Activated CD4-positive, alpha-beta T cell treated with anti-CD3 and anti-CD28 coated beads for 1 hour (primary cell): ENCODE measurements at places on chromosomes 3 and 15.

DNA sequence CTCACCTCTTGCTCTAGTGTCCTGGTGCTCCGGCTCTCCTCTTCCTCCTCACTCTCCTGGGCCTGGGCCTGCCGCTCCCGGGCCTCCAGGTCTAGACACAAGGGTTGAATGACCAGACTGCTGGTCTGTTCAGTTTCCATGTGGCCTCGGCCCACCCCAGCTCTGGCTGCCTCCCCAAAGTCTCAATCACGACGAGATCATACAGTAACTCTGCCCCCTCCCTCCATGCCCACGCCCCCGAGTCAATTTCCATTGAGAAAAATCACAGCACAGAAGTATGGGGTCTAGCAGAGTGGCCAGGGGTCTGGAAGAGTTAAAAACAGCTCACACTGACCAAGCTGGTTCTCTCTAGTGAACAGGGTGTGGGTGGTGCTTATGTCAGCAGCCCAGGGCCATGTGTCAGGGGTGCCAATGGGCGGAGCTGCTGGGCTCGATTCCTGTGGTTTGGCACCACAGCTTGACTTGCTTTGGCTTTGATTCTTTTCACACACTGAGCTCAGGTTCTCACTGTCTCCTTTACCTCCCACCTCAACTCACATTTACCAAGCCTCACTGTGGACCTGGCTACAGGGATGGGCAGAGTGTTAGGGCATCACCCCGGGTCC, 6.9 kb downstream of the C15orf62 start:
- DNase-seq: no peak

GRCh38 chr3:193796089-193796488, 203.1 kb downstream of the OPA1 start:
- DNase-seq: no peak

DNA sequence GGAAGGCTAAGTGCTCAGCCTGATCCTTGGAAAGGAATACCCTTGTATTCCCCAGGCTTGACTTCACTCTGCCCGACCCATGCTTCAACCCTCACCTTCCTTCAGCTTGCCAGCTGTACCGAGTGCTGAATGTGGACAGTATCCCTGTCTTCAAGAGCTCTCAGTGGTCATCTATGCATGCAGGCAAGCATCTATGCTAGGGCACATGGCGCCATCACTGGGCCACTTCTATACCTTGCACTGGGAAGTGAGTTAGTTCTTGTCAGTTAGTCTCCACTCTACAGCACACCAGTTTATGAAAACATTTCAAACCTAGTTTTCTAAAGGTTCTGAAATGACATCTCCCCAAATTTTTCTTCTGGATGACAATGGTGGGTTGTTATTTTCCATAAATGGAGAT, 82.0 kb upstream of the MYRIP start:
- no peak for DNase-seq

GRCh38 chr15:33126559-33127290, 67.8 kb downstream of the FMN1 start:
- DNase-seq: peak; percentile 43

DNA sequence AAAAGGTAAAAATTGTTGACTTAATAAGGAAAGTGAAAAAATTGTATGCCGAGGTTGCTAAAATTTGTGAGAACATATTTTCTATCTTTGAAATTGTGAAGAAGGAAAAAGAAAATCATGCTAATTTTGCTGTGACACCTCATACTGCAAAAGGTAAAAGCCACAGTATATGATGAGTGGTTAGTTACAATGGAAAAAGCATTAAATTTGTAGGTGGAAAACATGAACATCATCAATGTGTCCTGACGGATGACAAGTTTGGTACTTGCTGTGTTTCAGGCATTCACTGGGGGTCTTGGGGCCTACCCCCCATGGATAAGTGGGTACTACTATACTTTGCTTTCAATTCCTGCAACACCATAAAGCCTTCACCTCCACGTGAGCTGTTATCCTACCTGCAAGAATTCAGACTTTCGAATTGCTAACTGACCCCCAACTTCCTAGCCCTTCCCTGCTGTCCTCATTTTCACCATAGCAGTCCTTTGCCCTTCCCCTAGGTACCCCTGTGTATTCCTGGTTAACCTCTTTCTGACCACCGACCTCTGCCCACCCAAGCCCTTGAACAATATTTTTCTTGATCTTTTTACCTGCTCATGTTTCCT, 62.4 kb downstream of the RAB7A start:
- DNase-seq: no peak

DNA sequence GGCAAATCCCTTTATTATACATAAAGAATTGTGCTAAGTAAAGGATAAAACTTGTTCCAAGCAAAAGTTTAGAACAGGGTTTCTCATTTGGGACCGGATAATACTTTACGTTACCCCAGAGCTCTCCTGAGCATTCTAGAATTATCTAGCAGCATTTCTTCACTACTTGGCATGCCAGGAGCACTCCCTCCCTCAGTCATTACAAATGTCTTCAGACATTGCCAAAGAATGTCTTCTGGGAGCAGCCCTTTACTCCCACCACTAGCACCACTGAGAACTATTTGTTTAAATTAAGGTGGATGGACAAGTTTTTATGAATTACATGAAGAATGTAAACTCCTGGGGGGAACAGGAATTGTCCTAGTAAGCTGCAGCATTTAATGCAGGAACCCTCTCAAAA, 516.4 kb downstream of the GBE1 start:
- no peak for DNase-seq

GRCh38 chr15:28947221-28947674, 61.5 kb downstream of the APBA2 start:
- DNase-seq: no peak

- DNase-seq: peak; percentile 55
Observed at GRCh38 chr3:71064291-71064955, 519.1 kb downstream of the FOXP1 start.

- DNase-seq: no peak
Observed at GRCh38 chr3:149590691-149591441, 67.0 kb downstream of the WWTR1 start.

- DNase-seq: no peak
Observed at GRCh38 chr15:81312790-81313543, 11.0 kb downstream of the STARD5 start.

DNA sequence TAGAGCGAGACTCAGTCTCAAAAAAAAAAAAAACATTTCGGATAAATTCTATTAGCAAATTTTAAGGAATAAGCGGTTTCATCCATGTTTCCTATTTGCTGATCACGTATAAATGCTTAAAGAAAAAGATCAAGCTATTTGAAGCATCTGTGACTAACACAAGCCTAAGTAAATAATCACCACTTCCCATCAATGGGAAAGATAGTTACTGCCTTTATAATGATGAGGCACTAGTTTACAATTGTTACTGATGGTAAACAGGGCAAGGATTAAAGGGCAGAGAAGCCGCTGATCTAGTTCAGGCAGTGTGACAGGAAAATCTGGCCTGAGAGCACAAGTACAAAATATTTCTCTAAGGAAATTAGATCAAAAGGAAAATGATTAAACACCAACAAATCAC, 13.7 kb downstream of the CLPX start:
- DNase-seq: no peak

- no peak for DNase-seq
Observed at GRCh38 chr3:104606812-104607211, 759.9 kb upstream of the ALCAM start.

GRCh38 chr15:89399238-89400115, 64.9 kb upstream of the POLG start:
- no peak for DNase-seq

DNA sequence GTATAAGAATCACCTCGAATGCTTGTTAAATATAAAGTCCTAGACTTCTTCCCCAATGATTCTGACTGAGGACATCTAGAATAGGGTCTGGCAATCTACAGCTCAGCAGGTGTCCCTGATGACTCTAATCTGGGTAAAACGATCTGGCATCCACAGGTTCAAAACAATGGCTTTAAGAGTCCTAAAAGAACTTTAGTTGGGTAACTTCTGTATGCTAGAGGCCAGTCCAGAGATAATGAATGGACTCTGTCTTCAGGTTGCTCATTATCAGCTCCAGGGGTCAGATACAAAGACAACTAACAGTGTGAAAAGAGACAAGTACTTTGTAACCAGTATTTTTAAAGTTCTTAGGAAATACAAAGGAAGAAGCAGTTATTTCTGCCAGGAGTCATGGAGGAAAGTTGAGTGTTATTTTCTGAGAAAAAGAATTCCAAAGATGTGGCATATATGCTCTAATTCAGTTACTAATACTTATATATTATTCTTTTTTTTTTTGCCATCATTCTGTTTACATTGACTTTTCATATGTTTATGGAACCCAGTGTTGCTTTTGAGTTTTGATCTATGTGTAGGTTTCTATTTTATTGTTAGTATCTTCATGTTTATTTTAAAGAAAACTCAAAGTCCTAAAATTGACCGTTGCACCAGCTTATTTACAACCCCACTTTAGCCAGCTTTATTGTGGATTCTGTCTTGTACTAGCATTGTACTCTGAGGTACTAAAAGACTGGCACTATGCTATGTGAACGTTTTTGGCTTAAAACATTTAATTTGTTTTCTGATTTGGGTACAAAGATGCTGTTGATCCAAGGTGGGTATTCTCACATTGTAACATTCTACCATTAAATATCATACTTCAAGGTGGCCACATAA, 3.1 kb upstream of the GPR15 start:
- DNase-seq: no peak

- DNase-seq: no peak
Observed at GRCh38 chr15:31049682-31050615, 51.6 kb downstream of the TRPM1 start.

GRCh38 chr3:111800926-111801325, 58.1 kb upstream of the PHLDB2 start:
- DNase-seq: no peak

GRCh38 chr3:125186261-125186787, 26.2 kb downstream of the SLC12A8 start:
- DNase-seq: no peak
